IMR-90 (cell line): ENCODE measurements at places on chromosomes 2 and 18. TPM values are rescaled to one million over a fixed set of nuclear protein-coding genes. Genes with fewer than 3 reads are reported as not detected.

The CD8A gene
- total RNA-seq: not detected in 2 replicates

The LYPD6B gene
- under 0.01 TPM in 1 of 2 replicates, not detected in the other for total RNA-seq

The HES6 gene
- 1.3 and 1.4 TPM in 2 replicates for total RNA-seq

The SLC9A4 gene
- total RNA-seq: not detected in 2 replicates

The CDH7 gene
- not detected in 2 replicates for total RNA-seq

The MSGN1 gene
- not detected in 2 replicates for total RNA-seq

The ANKRD36C gene
- total RNA-seq: 27.1 and 32.8 TPM in 2 replicates

GRCh38 chr2:199456383-199457146 is 1.2 kb downstream of the SATB2 start:
- H3K36me3 ChIP-seq: no peaks in the 10 kb centered on the region
- no peaks in the 10 kb centered on the region; the same call in 1 of the 2 replicates for H3K4me1 ChIP-seq
- peak overlapping the region; percentile 26 for H3K27ac ChIP-seq
- H3K27me3 ChIP-seq: no peaks in the 10 kb centered on the region
- DNase-seq: no peak
- peak overlapping the region; percentile 78 for H3K4me3 ChIP-seq

DNA sequence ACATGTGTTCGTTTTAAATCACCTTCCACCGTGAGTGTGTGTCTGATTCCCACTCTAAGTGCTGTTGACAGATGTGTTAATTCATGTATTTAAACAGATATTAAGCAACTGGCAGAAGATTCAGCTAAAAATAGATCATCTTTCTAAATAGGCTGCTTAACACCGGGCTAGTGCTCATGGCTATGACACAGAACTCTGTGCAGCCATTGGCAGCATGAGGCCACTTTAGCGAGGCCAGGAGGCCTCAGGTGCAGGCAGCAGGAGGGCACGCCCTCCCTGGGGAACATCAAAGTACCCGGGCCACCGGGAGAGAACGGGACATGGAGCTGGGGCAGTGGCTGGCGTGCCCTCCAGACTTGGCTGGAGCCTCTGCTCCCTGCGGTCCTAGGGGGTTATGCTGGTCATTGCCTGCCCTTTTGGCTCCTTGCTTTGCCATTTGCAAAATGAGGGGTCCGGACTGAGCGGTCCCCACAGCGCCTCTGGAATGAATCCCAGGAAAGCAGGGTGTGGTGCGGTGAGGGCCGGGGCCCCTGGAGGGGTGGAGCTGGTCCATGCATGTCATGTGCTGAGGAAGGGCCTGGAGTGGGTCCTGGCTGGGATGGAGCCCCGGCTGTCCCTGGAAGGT is 62.8 kb upstream of the HDAC4 start:
- no peaks in the 10 kb centered on the region; the same call in 1 of the 2 replicates for H3K27me3 ChIP-seq
- no peaks in the 10 kb centered on the region for H3K36me3 ChIP-seq
- no peaks in the 10 kb centered on the region for H3K4me1 ChIP-seq

- H3K4me1 ChIP-seq: no peaks in the 10 kb centered on the region
- H3K4me3 ChIP-seq: no peak overlapping the region
- DNase-seq: no peak
- no peak overlapping the region for H3K27ac ChIP-seq
Observed at GRCh38 chr2:144237830-144238627, 281.9 kb downstream of the ZEB2 start.

DNA sequence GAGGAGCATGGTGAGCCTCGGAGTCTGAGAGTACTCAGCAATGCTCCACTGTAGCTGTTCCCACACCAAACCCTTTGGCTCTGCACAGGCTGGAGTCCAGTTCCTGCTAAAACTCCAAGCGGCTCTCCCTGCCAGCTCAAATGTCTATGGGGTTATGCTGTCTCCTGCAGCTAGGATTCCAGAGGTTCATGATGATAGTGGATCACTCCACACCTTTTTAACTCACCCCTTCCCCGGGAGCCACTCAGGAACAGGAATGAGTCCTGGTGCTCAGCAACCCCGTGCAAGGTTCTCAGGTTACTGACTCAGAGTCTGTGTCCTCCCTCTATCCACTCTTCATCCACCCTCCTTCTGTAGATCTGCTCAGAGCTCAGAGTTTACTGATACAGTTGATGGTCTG is 410.0 kb downstream of the CDH19 start:
- no peaks in the 10 kb centered on the region for H3K4me1 ChIP-seq
- H3K4me3 ChIP-seq: no peak overlapping the region
- H3K36me3 ChIP-seq: no peaks in the 10 kb centered on the region
- no peaks in the 10 kb centered on the region for H3K27me3 ChIP-seq
- no peak overlapping the region for H3K27ac ChIP-seq

- H3K4me3 ChIP-seq: no peak overlapping the region
- H3K27me3 ChIP-seq: no peaks in the 10 kb centered on the region
- peaks cover 2% of the 10 kb centered on the region; the same call in 1 of the 2 replicates for H3K4me1 ChIP-seq
- H3K36me3 ChIP-seq: no peaks in the 10 kb centered on the region
- H3K27ac ChIP-seq: no peak overlapping the region
Observed at GRCh38 chr2:51511002-51511401, 479.1 kb upstream of the NRXN1 start.

GRCh38 chr2:237475704-237476141 is 11.3 kb upstream of the MLPH start:
- H3K4me1 ChIP-seq: peaks cover 20% of the 10 kb centered on the region
- H3K27me3 ChIP-seq: no peaks in the 10 kb centered on the region
- peak overlapping the region; percentile 69 for H3K27ac ChIP-seq
- DNase-seq: peak; percentile 60

DNA sequence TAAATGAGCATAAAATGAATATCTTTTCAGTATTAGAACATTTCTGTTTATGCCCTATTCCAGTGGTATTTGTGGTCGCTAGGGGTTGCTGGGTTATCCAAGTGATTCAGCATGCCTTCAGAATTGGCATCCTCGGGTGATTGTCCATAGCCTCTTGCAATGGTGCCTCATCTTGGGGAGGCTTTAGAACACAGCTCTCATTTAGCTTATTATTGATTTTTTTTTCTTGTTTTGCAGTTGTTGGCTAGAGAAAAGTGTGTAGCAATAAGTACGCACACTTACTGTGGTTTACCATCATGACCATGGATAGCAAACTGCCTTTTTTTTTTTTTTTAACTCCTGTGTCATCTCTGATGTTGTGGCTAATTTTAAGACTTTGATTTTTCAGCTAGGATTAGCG is 33.6 kb downstream of the PLEKHA3 start:
- no peaks in the 10 kb centered on the region for H3K27me3 ChIP-seq
- peaks cover 2% of the 10 kb centered on the region; the same call in 1 of the 2 replicates for H3K4me1 ChIP-seq
- H3K27ac ChIP-seq: no peak overlapping the region
- peaks cover 8% of the 10 kb centered on the region; the same call in 1 of the 2 replicates for H3K36me3 ChIP-seq
- no peak overlapping the region for H3K4me3 ChIP-seq

- H3K27me3 ChIP-seq: no peaks in the 10 kb centered on the region
- H3K4me1 ChIP-seq: peaks cover 2% of the 10 kb centered on the region; the same call in 1 of the 2 replicates
- peak; percentile 39 for DNase-seq
- H3K4me3 ChIP-seq: no peak overlapping the region
- H3K27ac ChIP-seq: no peak overlapping the region
Observed at GRCh38 chr2:150548527-150548926, 61.1 kb upstream of the RND3 start.

DNA sequence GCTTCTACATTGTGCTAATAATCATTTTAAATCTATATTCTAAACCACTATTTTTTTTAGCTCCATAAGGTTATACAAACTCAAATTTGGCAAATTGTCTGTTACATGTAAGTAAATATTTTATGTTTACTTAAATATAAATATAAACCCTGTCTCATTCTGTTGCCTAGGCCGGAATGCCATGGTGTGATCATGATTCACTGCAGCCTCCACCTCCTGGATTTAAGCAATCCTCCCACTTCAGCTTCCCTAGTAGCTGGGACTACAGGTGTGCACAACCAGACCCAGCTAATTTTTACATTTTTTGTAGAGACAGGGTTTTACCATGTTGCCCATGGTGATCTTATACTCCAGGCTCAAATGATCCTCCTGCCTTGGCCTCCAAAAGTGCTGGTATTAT is 124.7 kb downstream of the MEIS1 start:
- no peaks in the 10 kb centered on the region for H3K27me3 ChIP-seq
- peaks cover 30% of the 10 kb centered on the region for H3K36me3 ChIP-seq
- H3K4me1 ChIP-seq: peaks cover 25% of the 10 kb centered on the region
- no peak overlapping the region for H3K27ac ChIP-seq
- DNase-seq: no peak
- no peak overlapping the region for H3K4me3 ChIP-seq

- H3K27ac ChIP-seq: no peak overlapping the region
- peaks cover 16% of the 10 kb centered on the region for H3K36me3 ChIP-seq
- H3K4me1 ChIP-seq: peaks cover 55% of the 10 kb centered on the region
- no peaks in the 10 kb centered on the region for H3K27me3 ChIP-seq
Observed at GRCh38 chr2:205698286-205699268, 16.3 kb downstream of the NRP2 start.

- no peaks in the 10 kb centered on the region for H3K4me1 ChIP-seq
- DNase-seq: no peak
- no peaks in the 10 kb centered on the region for H3K36me3 ChIP-seq
- H3K4me3 ChIP-seq: no peak overlapping the region
Observed at GRCh38 chr2:53378791-53379190, 388.8 kb upstream of the CHAC2 start.

DNA sequence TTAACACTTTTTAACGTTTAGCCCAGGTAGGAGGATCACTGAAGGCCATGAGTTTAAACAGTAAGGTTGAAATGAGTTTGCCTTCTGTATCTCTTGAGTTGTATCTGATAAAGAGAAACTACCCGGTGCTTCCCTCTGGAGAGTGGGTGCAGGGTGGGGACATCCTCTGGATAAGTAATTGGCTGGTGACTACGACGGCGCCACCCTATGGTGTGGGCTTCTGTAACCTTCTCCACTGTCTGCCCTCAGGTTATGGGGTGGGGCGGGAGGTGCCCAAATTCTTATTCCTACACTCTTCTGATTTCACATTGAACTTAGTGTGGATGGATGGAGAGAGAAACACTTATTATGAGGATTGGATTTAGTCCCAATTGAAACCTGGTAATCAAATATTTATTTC is 68.8 kb downstream of the LDLRAD4 start:
- no peaks in the 10 kb centered on the region for H3K4me1 ChIP-seq
- H3K27me3 ChIP-seq: no peaks in the 10 kb centered on the region; the same call in 1 of the 2 replicates
- no peak overlapping the region for H3K27ac ChIP-seq
- no peaks in the 10 kb centered on the region for H3K36me3 ChIP-seq

DNA sequence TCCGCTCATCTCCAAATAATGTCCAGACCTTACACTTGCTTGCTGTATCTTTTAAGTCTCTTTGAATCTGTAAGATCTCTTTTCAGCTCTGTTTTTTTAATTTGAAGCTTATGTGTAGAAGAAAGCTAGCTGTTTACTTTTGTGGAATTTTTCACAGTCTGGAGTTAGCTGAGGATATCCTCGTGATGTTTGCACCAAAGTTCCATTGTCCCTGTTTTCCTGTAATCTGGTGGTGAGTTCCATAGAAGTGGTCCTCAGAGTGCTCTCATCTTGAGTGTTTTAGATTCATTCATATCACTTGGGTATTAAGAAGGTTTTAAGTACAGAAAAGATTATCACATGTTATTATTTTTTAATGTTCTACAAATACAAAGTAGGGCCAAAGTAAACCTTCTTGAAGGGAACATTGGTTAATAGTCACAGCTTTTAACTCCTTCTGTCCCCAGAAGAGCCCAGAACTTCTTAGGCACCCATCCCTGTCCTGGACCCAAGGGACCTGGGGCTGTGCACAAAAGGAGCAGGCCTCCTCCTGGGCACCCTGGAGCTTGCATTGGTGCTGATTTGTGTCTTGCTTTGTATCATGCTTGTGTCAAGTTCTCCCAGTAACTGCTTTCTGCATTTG is 15.0 kb downstream of the MLPH start:
- H3K36me3 ChIP-seq: peaks cover 1% of the 10 kb centered on the region; the same call in 1 of the 2 replicates
- H3K27ac ChIP-seq: peak overlapping the region; percentile 96
- H3K27me3 ChIP-seq: no peaks in the 10 kb centered on the region
- DNase-seq: peak; percentile 46
- H3K4me3 ChIP-seq: no peak overlapping the region

- peaks cover 5% of the 10 kb centered on the region for H3K36me3 ChIP-seq
- H3K27me3 ChIP-seq: no peaks in the 10 kb centered on the region
- H3K4me3 ChIP-seq: peak overlapping the region; percentile 55
- peak overlapping the region; percentile 90 for H3K27ac ChIP-seq
- H3K4me1 ChIP-seq: peaks cover 14% of the 10 kb centered on the region
- peak; percentile 92 for DNase-seq
Observed at GRCh38 chr2:8680822-8681760, 765 bp upstream of the ID2 start.

- H3K4me1 ChIP-seq: no peaks in the 10 kb centered on the region
- H3K27me3 ChIP-seq: peaks cover 26% of the 10 kb centered on the region
- H3K4me3 ChIP-seq: no peak overlapping the region
- H3K27ac ChIP-seq: no peak overlapping the region
- H3K36me3 ChIP-seq: no peaks in the 10 kb centered on the region
Observed at GRCh38 chr2:55703350-55703749, 9.7 kb upstream of the PNPT1 start.

- H3K4me1 ChIP-seq: peaks cover 4% of the 10 kb centered on the region
- peak; percentile 89 for DNase-seq
- no peak overlapping the region for H3K4me3 ChIP-seq
Observed at GRCh38 chr2:205060269-205060668, 515.0 kb downstream of the PARD3B start.

DNA sequence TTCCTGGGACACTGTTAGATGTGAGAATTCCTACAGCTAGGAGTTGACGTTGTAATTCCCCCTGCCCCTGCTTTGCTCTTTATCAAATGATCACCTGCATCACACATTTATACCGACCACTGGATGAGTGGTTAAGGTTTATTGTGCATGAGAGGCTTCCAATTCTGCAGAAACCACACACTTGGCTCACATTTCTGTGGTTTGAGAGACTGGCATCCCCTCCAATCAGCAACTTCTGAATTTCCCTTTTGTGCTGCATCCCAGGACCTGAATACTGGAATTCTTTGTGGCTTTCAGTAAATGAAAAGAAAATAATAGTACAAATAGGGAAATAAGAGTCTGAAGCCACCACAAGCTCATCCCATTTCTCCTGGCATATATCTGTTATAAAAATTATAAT is 628.7 kb upstream of the PIK3C3 start:
- no peaks in the 10 kb centered on the region for H3K36me3 ChIP-seq
- DNase-seq: peak; percentile 68
- H3K4me3 ChIP-seq: no peak overlapping the region
- no peaks in the 10 kb centered on the region for H3K27me3 ChIP-seq

- H3K27me3 ChIP-seq: peaks cover 3% of the 10 kb centered on the region
- no peak overlapping the region for H3K4me3 ChIP-seq
- DNase-seq: no peak
- no peaks in the 10 kb centered on the region for H3K36me3 ChIP-seq
- no peak overlapping the region for H3K27ac ChIP-seq
Observed at GRCh38 chr2:158041400-158041799, 60.3 kb upstream of the UPP2 start.

DNA sequence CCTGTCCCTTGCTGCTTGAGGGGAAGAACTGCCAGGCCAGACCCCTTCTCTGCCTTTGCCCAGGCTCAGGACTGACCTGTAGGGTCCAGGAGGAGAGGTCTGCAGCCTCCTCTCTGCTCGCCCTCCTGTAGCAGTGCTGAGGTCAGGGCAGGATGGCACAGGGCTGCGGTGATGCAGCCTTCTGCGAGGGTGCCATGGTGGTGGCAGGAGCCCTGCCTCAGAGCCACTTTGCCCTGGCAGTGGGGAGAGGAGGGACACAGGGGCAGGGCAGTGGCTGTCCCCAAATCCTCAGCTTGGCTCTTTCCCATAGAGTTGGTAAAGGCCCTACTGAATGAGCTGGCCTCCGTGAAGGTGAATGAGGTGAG is 884 bp downstream of the PROM2 start:
- no peaks in the 10 kb centered on the region for H3K36me3 ChIP-seq
- no peaks in the 10 kb centered on the region for H3K27me3 ChIP-seq
- no peak for DNase-seq
- no peak overlapping the region for H3K27ac ChIP-seq

- H3K36me3 ChIP-seq: no peaks in the 10 kb centered on the region
- no peak overlapping the region for H3K27ac ChIP-seq
- H3K4me3 ChIP-seq: no peak overlapping the region
- H3K4me1 ChIP-seq: no peaks in the 10 kb centered on the region
- no peaks in the 10 kb centered on the region for H3K27me3 ChIP-seq
- no peak for DNase-seq
Observed at GRCh38 chr2:100580367-100581276, 17.8 kb downstream of the PDCL3 start.
